Stimulated activated CD8-positive, alpha-beta memory T cell treated with anti-CD3 and anti-CD28 coated beads, Interleukin-7, amount 100 ng/mL, for 1 hour (primary cell): ENCODE measurements at places on chromosomes 13 and 19.

DNA sequence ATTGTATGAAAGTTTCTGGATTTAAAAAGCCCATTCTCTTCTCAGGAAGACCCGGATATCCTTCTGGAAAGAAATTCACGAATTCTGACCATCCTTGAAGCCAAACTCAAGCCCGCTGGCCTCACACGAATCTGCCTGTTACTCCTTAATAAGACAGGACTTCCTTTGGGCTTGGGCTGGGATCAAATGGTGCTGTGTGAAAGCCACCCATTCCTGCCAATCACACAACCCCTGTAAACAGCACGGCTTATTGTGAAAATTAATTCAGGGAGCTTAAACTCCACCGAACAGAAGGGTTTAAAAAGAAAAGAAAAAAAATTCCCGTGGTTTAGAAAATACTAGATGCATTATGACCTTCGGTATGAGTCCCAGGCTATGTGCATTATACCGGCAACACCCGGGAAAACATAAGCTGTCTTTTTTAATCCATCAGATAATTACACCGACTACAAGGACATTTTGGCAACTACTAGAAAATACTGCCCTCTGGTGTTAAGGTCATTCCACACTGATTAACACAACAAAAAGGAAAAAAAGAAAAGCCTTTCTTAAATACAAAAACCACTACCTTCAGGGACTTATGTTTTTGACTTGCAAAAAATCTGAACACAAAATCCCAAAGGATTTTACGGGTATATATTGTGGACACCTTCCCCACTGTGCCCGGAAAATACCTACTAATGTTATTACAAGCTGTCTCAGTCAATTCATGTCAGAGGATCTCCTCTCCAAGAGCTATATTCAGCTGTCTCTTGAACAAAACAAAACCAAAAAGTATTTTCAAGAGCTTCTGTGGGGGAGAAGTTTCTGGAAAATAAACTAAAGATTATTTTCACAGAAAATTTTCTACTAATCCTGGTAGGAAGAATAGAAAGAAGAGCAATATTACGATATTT is 76.0 kb upstream of the LSM14A start:
- DNase-seq, result no peak

- DNase-seq, result no peak
Measured at GRCh38 chr13:89554801-89555200, 1792.7 kb upstream of the MIR17HG start.

- DNase-seq, result no peak
Measured at GRCh38 chr19:36986601-36987000, 70.5 kb downstream of the ZNF568 start.

DNA sequence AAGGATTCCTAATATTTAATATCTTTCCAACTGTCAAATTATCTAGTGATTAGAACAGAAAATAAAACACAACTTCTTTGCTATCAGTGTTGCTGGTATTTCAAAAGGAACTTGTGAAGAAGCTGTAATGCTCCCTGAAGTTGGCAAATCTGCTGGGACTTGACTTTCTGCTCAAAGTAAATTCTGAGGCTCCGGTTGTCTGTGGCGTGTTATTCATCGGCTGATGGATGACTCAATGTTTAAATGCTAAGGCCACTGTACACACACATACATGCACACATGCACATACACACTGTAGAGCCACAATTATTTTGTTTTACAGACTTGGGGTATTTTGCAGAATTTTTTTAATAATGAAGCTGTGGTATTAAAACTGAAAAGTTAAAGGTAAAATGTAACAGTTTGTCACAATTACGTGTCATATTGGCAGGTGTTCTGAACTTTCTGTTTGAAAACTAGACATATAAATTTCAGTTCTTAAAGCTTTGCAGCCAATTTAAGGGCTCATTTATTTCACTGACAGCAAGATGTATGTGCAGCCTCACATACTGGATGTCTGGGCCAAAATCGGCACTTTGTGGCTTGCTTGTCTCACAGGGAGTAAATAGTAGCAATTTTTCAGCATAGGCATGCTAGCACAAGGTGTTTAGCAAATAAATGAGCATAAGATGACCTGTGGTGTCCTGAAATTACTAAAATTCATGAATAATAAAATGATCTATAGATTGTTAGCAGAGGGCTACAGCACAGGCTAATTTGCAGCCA is 1691.7 kb upstream of the PCDH20 start:
- no peak for DNase-seq

DNA sequence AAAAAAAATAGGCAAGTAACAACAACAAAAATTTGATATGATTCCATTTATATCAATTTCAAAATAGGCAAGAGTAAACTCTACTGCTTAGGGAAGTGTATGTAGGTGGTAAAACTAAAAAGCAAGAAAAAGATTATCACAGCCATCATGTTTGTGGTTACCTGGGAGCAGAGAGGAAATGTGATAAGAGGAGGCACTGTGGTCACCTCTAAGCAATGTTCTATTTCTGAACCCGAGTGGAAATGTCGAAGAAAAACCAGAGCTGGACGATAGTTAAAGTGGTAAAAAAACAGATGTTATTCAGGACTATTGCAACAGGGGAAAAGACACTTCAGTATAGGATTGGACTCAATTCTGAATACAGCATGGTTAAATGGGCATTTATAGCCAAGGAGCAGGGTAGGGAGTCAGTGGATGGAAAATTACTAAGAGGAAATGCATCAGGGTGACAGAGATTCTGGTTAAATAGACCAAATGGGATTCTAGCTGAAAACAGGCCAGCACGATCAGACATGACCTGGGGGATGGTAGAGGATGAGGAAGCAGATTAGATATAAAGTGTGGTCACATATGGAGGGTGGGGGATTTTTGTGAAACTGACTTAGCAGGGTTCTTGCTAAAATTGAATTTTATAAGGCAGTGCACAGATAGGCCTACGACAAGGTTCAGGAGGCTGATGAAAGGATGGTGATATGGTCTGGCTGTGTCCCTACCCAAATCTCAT is 6.0 kb upstream of the TEX30 start:
- DNase-seq, result no peak

DNA sequence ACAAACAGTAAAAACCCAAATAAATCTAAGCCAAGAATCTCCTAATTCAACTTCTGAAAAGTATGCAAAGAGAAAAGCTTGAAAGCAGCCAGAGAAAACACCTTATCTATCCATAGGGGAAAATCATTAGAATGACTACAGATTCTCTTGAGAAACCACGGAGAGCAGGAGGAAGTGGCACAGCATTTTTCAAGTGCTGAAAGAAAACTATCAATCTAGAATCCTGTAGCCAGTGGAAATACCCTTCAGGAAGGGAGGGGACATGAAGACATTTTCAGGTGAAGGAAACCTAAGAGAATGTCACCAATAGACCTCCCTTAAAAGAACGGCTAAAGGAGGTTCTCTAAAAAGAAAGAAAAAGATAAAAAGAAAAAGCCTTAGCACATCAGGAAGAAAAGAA is 66.2 kb upstream of the XPO4 start:
- no peak for DNase-seq

DNA sequence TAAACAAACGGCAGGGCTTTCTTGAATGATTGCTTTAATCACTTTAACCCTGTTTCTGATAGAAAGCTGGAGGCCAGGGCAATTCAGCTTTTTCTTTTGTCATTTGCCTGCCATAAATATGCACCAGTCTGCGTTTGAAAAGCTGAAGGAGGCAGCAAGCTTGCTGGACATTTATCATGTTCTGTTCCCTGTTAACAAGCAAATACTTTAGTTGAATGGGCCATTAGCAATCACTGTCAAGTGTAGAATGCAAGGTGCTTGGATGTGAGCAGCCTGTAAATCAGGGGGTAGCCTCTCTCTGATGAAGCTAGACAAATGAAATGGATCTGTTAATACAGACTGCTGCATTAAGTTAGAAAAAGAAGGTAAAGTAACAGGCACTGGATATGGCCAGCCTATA is 7.6 kb downstream of the EFNB2 start:
- DNase-seq, result no peak
